GM23338 (cell line): ENCODE measurements at places on chromosomes 7 and 10. TPM values are rescaled to one million over a fixed set of nuclear protein-coding genes. Genes with fewer than 3 reads are reported as not detected.

GRCh38 chr7:10789170-10789569 lies 184.5 kb upstream of the PHF14 start:
- no peak for DNase-seq

DNA sequence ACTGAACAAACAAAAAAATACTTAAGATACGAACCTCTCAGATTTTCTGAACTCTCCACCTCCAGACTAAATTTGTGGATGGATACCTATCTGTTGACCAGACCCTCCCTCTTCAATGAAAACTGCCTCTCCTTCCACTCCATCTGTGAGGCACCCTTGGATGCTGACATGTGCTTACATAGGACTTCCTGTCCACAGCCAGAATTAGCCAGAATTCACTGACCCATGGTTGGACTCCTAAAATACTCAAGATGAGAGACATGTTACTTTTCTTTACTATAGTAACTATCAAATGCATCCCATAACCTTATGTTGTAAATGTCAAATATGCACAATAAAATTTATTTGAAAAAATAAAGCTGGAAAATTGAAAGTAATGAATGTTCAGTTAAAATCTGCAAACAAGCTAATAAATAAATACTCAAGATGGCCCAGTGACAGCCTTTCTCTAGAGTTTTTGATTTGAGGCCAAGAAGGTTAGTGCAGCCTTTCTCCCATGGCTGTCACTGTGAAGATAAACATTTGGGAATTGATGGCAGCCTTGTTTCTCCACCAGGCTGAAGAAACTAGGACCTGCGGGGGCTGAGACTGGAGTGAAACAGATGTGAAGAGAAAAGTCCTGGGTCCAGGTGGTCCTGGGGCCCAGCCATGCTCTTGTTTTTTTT lies 287.0 kb downstream of the ZEB1 start:
- DNase-seq = no peak

CCDC172 gene
- 3.8 and 4.6 TPM in 2 replicates for total RNA-seq

GRCh38 chr7:135978624-135979023 lies 1.5 kb upstream of the MTPN start:
- no peak for DNase-seq

DNA sequence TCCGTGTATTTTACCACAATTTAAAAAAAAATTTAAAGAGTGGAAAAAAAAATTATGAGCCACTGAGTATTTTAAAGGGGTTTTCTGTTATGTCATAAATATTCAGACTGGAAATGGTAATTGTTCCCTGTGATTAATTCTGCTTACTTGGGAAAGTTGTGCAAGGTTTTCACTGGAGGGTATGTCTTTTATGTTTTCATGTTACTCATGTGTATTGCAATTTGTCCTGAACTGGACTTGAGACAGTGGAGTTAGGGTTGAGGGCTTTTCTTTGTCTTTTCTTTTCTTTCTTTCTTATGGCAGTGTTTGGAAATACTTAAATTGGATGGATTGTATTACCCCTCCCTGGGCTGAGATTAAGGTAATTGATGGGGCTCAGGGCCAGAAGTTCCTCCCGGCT lies 257.7 kb downstream of the BAMBI start:
- no peak for DNase-seq

DNA sequence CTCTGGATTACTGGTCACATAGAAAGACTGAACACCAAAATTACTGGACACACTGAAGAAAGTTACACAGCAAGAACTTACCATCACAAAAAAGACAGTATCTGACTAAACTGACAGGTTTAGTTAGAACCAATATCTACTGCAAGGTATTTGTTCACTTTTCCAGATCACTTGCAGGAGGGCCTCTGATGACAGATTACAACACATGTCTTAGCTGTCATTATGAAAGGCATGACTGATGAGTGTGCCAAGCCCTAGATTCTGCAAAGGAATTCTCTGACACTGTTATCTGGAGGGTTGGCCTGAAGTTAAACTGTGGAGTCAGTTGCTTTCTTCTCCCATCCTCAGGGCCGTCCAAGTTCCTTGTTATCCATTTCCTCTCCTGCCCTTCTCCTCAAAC lies 242.7 kb downstream of the KIF20B start:
- no peak for DNase-seq

DNA sequence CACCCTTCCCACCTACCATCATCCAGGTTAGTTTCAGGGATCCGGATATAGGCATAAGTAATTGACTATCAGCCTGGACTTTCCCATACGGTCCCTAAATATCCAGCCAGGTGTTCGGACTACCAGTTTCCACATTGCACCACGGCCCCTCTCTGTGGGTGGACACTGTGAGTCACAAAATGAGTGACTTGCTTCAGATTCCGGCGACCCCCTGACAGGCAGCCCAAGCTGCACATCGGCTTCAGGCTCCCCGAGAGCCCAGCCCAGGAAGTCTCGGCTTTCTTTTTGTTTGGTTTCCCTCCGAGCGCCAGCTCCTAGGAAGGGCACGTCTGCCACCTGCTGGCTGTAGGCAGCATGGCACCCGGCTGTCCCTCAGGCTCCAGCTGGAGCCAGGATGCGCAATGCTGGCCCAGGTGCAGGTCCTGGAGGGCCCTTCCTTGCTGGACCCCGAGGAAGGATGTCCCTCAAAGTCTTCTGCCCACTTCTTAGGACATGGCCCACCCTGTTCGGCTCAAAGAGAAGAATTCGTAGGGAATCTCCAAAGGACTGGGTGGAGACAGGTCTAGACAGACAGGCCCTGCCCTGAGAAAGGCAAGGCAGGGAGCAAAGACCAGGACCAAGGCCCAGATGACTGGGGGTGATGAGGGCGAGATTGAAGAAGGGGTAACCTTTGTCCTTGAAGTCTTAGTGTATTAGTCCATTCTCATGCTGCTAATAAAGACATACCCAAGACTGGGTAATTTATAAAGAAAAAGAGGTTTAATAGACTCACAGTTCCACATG lies 10.6 kb downstream of the HABP2 start:
- DNase-seq = peak; percentile 89

SKIDA1 gene
- 2.3 and 3.5 TPM in 2 replicates for total RNA-seq

FAM237B gene
- total RNA-seq = 0.07 TPM in 1 of 2 replicates, not detected in the other

GRCh38 chr10:15120523-15120922 lies 23.4 kb downstream of the RPP38 start:
- DNase-seq = no peak

DNA sequence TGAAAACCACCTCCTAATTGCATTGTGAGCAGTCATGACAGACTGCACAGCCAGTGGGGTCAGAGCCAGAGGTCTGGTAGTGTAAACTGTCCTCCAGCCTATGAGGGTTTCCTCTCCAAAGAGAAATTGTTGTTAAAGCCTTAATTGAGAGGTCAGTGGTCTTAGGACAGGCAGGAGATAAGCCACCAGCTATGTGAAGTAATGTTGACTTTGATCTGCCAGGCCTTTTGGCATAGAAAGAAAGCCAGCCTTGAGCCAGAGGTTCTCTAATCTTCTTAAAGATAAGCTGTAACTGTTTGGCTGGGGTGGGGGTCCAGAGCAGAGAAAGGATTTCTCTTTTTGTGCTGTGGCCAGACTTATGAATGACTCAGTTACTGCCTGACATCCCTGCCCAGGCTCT lies 248.4 kb downstream of the WDR11 start:
- DNase-seq = no peak

GRCh38 chr7:159118197-159118595 lies 26.5 kb downstream of the VIPR2 start:
- no peak for DNase-seq

DNA sequence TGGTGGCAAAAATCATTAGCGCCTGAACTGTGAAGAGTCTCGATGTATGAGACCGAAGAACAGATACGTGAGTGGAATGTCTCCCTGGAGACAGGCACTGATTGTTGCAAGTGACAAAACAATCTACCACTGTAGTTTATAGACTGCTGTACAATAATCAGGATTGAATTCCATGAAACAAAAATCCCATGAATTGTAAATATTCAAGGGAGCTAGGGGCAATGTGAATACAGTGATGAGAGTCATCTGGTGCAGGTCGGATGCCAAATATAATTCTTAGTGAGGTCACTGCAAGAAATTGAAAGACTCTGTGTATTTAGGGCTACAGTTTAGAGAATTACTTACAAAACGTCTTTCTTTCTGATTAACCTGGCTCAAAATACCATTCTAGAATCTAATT lies 594.4 kb upstream of the VSTM2A start:
- DNase-seq = no peak

OR2A1 gene
- total RNA-seq = 0.10 TPM in 1 of 2 replicates, not detected in the other

RBP4 gene
- 0.23 and 1.0 TPM in 2 replicates for total RNA-seq

GRCh38 chr7:360454-361100 lies 70.6 kb downstream of the FOXL3 start:
- DNase-seq = no peak

AHCYL2 gene
- total RNA-seq = 29.4 and 42.6 TPM in 2 replicates

BAMBI gene
- total RNA-seq = 37.5 and 39.5 TPM in 2 replicates

CPXM2 gene
- 5.3 and 8.1 TPM in 2 replicates for total RNA-seq

FAM221A gene
- total RNA-seq = 29.9 and 31.4 TPM in 2 replicates

GRCh38 chr10:1579141-1579491 lies 158.2 kb downstream of the ADARB2 start:
- DNase-seq = no peak

- DNase-seq = no peak
These were observed 420.7 kb upstream of the LRRTM3 start for GRCh38 chr10:66505003-66505657.

- no peak for DNase-seq
These were observed 4.5 kb downstream of the ANKRD61 start for GRCh38 chr7:6035686-6036085.

ZNF727 gene
- total RNA-seq = not detected in 2 replicates

DNA sequence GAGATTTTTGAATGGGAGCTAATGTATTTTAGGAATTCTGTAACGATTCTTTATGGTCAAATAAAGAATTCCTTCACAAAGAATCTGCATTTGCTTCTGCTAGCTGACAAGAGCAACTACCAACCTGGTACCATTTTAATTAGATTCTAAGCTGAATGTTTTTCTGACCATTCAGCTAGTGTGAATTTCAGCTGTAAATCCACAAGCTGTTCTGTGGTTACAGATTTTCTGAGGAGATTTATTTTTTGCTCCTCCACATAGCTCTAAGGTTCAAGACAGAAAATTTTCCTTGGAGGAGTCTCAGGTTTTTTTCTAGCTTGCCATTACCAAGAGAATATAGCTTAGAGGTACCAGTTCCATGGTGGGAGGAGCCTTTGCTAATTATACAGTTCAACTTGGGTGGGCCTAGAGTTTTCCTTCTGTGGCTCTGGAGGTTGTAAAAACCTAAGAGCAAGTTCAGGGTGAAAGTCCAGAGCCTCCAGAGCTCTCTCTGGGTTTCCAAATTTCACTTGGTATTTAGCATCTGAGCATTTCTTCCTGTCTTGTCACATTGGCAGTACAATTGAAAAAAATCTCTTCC lies 120.1 kb downstream of the JAZF1 start:
- peak; percentile 68 for DNase-seq

DNA sequence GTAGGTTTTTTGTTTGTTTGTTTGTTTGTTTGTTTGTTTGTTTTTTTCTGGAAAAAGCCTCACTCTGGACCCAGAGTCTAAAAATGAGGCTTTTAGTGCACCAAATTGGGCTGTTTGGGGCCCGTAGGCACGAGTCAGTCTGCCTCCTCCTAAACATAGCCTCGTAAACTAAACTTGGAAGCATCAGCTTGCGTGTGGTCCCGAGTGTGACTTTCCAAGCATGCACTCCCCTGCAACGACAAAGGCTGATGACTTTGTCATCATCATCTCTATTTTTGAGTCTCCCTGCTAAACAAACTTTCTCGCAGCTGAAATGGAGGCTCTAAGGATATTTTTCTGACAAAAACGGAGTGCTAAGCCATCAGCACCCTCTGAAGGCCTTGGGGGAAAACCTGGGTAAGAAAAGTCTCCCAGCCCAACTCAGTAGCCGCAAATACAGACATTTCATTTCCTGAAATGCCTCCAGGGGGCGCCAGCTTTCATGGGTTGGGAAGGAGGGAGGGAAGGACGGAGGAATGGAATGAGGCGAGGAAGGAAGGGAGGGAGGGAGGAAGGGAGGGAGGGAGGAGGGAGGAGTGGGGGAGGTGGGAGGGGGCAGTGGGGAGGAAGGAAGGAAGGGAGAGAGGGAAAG lies 245.9 kb downstream of the KCNMA1 start:
- peak; percentile 98 for DNase-seq

GRCh38 chr7:32858648-32859047 lies 32.9 kb downstream of the KBTBD2 start:
- DNase-seq = no peak

- no peak for DNase-seq
These were observed 15.2 kb downstream of the GPR85 start for GRCh38 chr7:113071465-113071864.

DNA sequence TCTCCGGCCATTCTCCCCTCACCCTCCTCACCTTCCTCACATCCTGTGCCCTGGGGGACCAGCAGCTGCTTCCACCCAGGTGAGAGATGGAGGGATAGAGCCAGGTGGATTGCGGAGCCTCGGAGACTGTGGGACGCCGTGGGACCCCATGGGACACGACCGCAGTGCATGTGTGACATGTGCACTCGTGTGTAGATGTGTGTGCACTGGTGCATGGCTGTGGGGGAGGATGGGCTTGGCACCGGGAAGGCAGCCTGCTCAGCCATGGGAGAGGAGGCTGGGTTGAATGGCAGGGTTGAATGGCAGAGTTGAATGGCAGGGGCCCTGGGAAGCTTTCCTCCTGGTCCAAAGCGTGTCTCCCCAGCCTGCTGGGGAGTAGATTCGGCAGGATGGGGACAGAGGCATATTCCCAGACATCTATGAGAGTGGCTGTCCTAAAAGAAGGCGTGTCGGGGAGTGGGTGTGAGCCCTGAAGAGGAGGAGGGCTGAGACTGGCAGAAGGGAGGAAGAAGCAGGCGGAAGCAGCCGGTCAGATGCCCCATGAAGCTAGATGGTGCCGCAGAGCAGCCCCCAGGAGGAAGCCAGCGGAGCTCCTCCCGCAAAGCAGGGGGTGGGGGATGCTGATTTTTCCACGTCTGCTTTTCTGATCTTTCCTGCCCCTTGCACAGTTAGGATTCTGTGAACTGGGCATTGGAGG lies 815 bp downstream of the GIMAP8 start:
- DNase-seq = no peak
